ENCODE measurements at places on chromosomes 5 and 9. TPM values are rescaled to one million over a fixed set of nuclear protein-coding genes. Genes with fewer than 3 reads are reported as not detected.

DNA sequence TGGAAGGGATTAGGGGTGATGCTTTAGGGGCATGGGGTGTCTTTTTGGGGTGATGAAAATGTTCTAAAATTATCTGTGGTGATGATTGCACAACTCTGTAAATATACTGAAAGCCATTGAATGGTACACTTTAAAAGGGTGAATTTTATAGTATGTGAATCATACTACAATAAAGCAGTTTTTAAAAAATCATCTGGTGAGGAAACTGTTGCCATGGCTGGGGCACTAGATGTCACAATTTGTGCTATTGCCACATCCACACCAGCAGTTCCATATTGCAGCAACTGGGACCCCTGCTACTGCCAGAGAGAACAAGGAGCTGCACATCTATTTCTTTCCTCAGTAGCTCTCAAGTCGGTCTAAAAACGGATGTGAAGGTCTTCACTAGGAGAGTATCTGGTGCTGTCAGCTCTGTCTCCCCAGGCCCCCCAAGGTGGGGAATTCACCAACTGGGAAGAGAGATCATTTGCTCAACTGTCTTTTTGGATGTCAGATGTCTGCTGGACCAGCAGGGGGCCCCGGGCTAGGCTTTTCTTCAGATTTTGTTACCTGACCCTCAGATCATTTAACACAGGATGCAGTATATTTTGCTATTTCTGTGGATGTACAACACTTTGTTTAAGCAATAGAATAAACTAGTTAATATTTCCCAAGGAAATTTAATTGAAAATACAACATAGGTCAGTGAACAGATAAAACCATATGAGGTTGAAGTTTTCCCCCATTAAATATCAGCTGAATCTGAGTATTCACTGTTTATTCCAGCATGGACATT is 13.2 kb downstream of the CMYA5 start:
- H3K36me3 ChIP-seq, result no peaks in the 10 kb centered on the region
- no peak overlapping the region for H3K4me3 ChIP-seq
- H3K27me3 ChIP-seq, result no peaks in the 10 kb centered on the region
- no peaks in the 10 kb centered on the region for H3K4me1 ChIP-seq

DNA sequence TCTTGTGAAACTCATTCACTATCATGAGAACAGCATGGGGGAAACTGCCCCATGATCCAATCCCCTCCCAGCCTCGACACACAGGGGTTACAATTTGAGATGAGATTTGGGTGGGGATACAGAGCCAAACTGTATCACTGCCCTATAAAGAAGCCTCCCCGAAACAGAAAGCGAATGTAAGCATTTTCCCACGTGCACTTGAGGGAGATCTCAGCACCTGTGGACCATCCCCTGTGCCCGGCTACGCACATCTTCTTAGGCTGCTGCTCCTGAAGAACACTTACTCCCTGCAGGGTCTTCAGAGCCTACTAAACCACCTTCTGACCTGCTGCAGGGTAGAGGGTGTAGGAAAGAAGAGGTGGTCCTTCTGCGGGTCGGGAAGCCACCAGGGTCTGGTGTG is 410.2 kb upstream of the IRX2 start:
- H3K27ac ChIP-seq, result no peak overlapping the region
- no peaks in the 10 kb centered on the region for H3K27me3 ChIP-seq
- no peak for DNase-seq
- H3K4me1 ChIP-seq, result no peaks in the 10 kb centered on the region
- H3K4me3 ChIP-seq, result no peak overlapping the region

DNA sequence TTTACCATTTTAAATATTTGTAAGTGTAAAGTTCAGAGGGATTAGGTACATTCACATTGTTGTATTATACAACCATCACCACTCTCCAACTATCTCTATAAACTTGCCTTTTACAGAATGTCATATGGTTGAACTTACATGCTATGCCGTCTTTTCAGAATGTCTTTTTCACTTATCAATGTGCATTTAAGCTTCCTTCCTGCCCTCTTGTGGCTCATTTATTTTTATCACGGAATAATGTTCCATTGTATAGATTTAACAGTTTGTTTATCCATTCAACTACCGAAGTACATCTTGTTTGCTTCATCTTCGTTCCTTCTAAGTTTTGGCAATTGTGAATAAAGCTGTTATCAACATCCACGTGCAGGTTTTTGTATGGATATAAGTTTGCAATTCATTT is 133.3 kb upstream of the C6 start:
- no peak for DNase-seq
- no peak overlapping the region for H3K27ac ChIP-seq
- H3K27me3 ChIP-seq, result no peaks in the 10 kb centered on the region
- H3K36me3 ChIP-seq, result no peaks in the 10 kb centered on the region
- no peak overlapping the region for H3K4me3 ChIP-seq

GOLGA1 gene
- 29.1 TPM for total RNA-seq

DNA sequence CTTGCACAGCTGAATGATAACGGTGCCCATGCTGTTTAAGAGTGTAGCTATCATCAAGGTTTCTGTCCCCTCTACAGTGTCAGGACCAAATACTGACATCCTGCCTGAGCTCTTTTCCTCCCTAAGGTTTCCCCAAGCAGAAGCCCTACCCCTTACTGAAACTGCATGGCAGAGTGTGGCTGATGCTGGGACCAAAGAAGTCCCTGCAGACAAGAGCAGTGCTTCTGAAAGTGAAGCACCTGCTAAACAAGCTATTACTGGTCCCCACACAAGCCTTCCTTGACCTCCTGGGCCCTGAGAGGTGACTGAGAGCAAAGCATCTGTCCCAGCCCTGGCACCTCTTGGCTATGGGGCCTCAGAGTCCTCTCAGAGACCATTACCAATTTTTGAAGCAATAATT is 56.1 kb downstream of the CFAP90 start:
- H3K27ac ChIP-seq, result no peak overlapping the region
- no peaks in the 10 kb centered on the region for H3K36me3 ChIP-seq
- H3K27me3 ChIP-seq, result peaks cover 4% of the 10 kb centered on the region
- H3K4me1 ChIP-seq, result no peaks in the 10 kb centered on the region
- DNase-seq, result no peak
- H3K4me3 ChIP-seq, result no peak overlapping the region

CDH18 gene
- total RNA-seq, result not detected
